Activated CD4-positive, alpha-beta T cell treated with anti-CD3 and anti-CD28 coated beads for 24 hours (primary cell): ENCODE measurements at places on chromosomes 2 and 18.

DNA sequence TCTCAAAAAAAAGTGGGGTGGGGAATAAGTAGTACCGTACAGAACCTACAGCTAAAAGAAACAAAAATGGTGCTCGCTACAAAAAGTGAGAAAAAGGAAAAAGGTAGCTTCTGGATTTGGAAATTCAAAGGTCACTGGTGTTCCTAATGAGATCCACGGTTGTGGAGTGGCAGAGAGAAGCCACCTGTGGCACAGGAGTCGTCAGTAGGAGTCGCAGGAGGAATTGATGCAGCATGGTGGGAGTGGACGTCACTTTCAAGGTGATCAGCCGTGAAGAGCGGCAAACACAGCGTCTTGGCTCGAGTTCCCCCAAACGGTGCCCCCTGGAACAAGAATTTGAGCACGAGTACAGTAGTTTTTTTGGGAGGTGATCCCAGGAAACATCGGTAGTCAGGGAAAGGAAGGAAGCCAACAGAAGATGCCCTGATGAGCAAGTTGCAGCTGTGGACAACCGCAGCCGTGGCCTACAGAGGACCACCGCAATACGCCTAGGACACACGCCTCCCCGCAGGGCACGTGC, 1.4 kb upstream of the TTL start:
- DNase-seq = no peak

DNA sequence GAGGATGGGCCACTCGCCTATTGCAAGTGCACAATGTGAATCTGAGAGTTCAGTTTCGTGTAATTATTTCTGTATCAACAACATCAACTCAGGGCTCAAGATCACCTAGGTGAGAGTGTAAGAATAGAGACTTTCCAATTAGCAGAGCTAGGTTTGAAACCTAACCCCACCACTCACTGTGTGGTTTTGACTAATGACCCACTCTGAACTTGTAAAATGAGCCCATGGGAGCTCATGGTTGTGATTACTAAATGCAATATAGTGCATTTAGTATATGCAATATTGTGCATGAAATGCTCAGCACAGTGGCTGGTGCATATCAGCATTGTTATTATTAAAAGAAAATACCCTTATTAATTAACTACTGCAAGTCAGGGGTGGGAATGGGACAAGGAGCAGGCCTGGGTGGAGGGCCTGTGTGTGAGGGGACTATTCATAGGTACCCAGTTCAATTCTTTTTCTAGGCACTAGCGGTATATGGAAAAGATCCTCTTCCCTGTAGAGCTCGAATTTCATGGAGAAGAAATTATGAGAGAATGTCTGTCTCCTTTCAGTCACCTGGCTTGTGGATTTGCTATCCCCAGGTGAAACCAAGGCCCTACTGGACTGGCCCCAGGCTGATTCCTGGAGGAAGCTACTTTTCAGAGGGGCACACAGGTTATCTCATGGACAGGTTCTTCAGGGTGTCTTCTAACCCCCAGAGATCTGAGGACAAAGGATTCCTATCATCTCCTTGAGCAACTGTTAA, 169.5 kb downstream of the GFPT1 start:
- DNase-seq = no peak

DNA sequence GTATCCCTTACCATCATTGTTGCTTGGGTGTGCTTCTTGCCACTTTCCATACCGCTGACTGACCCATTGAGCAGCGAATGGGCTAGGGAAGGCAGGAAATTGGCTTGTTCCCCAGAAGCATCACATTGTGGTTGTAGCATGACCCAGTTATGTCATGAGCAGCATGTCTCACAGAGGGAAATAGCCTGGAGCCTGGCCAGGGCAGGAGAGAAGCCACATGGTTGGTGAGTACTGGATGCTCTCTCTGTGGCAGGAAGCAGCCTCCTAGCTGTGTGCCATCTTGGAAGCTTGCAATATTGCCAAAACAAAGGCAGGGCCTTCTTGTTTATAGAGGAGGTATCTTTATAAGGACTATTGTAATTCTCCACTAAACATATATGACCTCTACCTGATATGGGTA, 482.6 kb downstream of the PIK3C3 start:
- no peak for DNase-seq

DNA sequence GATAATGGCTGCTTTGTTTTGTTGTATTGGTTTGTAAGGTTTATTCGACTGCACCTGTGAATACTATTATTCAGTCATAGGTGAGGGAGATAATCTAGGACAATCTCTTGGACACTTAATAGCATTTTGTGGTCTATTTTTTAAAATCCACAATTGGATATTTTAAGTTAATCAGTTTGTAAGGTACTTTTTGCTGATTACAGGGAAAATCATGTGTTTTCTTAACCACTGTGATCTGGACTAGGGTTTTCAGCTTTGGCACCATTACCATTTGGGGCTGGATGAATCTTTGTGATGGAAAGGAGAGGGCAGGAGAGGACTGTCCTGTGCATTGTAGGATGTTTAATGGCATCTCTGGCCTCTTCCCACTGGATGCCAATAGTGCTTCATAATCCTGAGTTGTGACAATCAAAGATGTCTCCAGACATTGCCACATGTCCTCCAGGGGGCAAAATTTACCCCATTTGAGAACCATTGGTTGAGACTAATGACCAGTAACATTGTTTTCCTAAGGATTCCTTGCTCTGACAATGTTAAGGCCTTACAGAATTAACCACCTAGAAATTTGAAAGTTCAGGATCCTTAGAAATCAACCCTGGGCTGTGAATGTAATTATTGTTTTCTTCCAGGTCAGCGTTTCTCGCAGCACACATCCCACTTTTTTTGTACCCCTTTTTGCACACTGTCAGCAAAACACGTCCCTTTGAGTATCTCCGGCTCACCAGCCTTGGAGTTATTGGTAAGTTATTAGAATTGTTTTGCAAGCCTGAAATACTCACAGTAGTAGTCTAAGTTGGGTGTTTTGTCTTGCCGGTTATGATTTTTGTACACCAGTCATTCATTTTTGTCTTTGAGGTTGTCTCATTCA, 15.6 kb downstream of the CNOT9 start:
- no peak for DNase-seq

DNA sequence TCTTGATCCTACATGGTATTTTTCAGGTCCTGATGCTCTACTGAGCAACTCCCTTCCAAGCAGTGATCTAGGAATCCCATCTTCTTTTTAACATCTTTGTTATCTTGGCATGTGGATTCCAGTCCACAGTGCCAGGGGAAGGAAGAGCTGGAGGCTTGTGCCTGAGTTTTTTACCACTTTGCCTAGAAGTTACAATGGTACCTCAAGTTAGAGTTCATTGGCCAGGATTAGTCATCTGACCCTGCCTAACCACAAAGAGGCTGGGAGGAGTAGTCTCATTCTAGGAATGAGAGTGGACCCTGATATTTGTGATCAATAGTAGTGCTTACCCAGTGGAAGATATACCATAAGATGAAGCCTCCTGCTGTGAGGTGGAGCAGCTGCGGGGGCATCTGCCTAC, 109.3 kb downstream of the ADCYAP1 start:
- DNase-seq = no peak
